ENCODE measurements at places on chromosomes 2 and 18. TPM values are rescaled to one million over a fixed set of nuclear protein-coding genes. Genes with fewer than 3 reads are reported as not detected.

DNA sequence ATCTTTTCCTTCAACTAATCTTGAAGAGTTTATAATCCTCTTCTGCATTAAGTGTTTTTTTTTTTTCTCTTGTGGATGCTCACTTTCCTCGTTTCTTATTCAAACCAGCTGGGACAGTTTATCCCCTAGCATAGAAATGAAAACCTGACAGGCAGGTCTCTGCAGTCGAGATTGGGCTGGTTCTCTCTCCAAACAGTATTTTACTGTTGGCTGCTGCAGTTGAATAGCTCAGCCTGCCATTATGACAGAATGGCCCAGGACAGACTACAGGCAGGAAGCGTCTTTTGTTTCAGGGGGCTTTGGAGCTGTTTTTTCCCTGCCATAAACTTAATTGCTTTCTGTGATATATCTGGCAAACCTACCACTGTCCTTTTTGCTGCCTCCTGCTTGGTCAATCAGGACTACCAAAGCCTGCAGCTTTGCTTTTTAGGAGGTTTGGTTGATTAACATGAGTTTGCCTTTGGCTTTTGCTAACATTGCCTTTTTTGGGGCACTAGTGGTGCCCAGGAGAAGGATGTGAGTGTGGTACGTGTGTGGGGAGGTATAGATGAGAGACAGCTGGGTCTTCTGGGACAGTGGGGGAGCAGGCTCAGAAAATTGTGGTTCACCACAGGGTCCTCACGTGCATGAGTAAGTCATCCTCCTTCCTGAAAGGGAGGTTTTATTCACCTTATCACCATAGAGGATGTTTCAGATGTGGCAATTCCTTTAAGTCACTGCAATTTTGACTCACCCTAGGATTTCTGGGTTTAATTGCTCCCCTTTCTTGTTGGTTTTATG lies 128.7 kb downstream of the LYPD6B start:
- no peak for DNase-seq
- H3K36me3 ChIP-seq: no peaks in the 10 kb centered on the region
- peak overlapping the region; percentile 72 for H3K27ac ChIP-seq
- H3K4me1 ChIP-seq: peaks cover 31% of the 10 kb centered on the region
- H3K27me3 ChIP-seq: no peaks in the 10 kb centered on the region
- H3K4me3 ChIP-seq: no peak overlapping the region

DNA sequence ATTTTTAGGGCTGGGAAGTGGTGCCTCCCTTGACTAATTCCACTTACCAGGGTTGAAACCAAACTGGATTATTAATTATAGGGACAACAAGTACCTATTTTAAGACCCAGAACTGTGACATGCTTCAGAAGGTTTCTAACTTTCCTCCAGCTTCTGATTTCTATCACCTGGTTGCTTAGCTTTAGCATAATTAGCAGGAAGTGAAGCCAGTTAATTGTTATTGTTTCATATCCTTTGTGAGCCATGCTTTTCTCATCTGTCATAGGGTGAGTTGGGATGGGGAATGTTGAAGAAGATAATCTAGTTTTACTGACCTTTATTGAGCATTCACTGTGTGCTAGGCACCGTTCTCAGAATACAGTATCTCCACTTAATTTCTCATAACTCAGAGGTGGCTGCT lies 3.2 kb downstream of the YPEL5 start:
- H3K4me3 ChIP-seq: no peak overlapping the region
- no peak for DNase-seq
- peaks cover 54% of the 10 kb centered on the region for H3K4me1 ChIP-seq
- no peaks in the 10 kb centered on the region for H3K27me3 ChIP-seq
- peaks cover 12% of the 10 kb centered on the region for H3K36me3 ChIP-seq
- no peak overlapping the region for H3K27ac ChIP-seq

Gene EVA1A
- 11.4 TPM for total RNA-seq

Gene ATL2
- total RNA-seq: 166 TPM

DNA sequence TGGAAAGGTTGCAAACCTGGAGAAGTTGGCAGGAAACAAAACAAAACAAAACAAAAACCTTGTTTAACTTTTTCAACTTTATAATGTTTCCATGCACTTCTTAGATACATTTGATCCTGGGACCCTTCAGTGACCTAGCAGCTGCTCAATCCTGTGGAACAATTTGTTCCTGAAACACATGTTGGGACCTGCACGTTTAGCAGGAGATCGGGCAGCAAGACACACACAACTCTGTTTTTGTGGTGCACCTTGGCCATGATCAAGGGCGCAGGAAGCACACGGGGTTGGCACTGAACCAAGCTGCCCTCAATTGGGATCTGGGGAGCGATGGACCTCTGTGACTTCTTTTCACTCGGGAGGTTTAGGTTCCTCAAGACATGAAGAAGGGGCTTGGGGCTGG lies 268.7 kb downstream of the LOXHD1 start:
- no peak for DNase-seq
- H3K4me3 ChIP-seq: no peak overlapping the region
- no peaks in the 10 kb centered on the region for H3K27me3 ChIP-seq
- H3K4me1 ChIP-seq: peaks cover 26% of the 10 kb centered on the region
- no peaks in the 10 kb centered on the region for H3K36me3 ChIP-seq

DNA sequence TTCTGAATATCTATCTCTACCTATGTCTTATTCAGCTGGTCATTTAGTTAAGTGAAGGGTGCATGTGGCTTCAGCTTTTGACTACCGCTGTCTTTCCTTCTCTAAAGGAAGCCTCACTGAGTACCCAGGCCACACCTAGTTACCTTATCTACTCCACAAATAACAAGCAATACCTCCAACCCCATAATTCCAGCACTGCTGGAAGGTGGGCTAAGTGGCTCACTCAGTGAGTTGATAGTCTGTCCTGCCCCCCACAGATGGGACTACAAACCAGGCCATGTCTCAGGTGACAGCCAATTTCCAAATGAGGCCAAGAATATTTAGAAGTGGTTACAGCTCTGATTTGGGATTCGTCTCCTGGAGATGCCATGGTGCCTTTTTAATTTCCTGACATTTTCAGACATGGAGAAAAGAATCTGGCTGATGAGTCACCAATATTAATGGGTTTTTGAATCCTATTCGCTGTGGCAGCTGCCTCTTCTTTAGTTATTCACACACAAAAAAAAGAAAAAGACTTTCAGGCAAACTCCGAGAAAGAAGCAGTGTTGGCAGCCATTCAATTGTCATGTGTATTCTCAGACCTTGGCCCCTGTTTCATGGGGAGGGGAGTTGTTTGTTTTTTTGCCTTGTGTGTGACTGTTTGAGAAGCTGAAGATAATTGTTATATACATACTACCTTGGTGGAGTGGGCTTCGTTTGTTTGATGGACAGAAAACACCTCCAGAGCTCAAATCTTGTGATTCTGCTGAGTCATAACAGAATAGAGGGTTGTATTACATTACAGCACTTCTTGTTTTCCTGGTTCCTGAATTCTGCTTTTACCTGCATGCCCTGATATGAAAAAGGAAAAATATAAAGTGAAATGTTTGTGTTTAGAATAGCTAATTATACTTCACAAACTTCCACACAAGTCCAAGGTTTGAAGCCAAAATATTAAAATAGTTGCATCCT lies 64.2 kb downstream of the SCG2 start:
- no peaks in the 10 kb centered on the region for H3K36me3 ChIP-seq
- H3K4me3 ChIP-seq: no peak overlapping the region
- peaks cover 4% of the 10 kb centered on the region for H3K4me1 ChIP-seq
- no peaks in the 10 kb centered on the region for H3K27me3 ChIP-seq
- no peak overlapping the region for H3K27ac ChIP-seq

- DNase-seq: no peak
- no peak overlapping the region for H3K4me3 ChIP-seq
- H3K4me1 ChIP-seq: no peaks in the 10 kb centered on the region
- no peaks in the 10 kb centered on the region for H3K27me3 ChIP-seq
Observed at GRCh38 chr2:122939796-122940195, 1085.3 kb upstream of the CNTNAP5 start.
